ENCODE measurements at places on chromosomes 5 and 9. TPM values are rescaled to one million over a fixed set of nuclear protein-coding genes. Genes with fewer than 3 reads are reported as not detected.

Gene CCL28
- total RNA-seq = 13.0 TPM

Gene TRIM36
- total RNA-seq = 1.8 TPM

Gene RACK1
- 2,469 TPM for total RNA-seq

Gene CDH9
- not detected for total RNA-seq

Gene DNM1
- total RNA-seq = 31.9 TPM

Gene KCNIP1
- 4.2 TPM for total RNA-seq

Gene PAEP
- not detected for total RNA-seq

Gene NTRK2
- total RNA-seq = 60.3 TPM
